ENCODE measurements at places on chromosomes 1 and 21. TPM values are rescaled to one million over a fixed set of nuclear protein-coding genes. Genes with fewer than 3 reads are reported as not detected.

GRCh38 chr1:101929343-101929742, 67.4 kb downstream of the OLFM3 start:
- no peak for DNase-seq

DNA sequence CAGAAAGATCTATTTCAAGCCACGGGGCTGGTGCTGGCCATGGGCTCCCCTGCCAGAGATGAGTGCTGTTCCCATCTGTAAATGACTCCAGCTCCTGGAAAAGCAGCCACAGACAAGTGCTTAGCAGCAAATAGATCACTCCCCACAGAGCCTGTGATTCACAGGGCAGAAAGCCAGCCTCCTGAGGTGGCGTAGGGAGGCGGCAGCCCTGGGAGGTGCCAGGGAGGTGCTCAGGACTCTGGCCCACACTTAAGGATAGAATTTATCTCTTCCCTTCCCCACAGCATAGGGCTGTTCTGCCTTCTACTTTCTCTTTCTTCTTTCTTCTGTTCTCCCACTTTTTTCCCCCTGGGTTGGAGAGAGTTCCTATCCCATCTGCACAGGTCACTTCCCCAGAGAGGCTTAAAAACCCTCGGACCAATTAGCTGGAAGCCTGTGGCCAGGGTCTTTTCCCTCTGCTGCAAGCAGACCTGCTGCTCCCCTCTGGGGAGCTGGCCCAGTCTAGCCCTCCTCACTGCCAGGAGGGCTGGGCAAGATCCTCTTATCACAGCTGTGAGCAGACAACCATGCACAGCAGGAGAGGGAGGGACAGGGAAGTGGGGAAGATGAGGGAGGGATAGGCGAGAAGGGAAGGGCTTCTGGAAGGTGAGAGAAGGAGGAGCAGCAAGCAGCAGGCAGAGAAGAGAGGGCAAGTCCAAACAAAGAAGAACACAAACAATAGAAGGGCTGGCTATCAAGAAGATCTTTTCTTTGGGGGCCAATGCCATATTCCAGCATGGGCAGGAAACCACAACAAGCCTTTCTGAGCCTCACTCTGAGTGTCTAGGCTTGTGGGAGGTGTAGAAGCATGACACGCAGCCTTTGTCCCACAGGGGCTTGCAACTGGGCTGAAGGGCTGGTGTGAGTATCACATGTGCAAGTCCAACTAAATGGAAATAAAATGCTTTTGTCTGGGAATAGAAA, 41.0 kb downstream of the KCND3 start:
- DNase-seq = peak; percentile 73

GRCh38 chr1:38577385-38577784, 282.2 kb downstream of the RRAGC start:
- no peak for DNase-seq

OR2T35 gene
- total RNA-seq = not detected

KCNQ4 gene
- 0.11 TPM for total RNA-seq

Measured in thyroid gland (tissue), 4 donors.